ENCODE measurements at places on chromosomes 13 and 19.

DNA sequence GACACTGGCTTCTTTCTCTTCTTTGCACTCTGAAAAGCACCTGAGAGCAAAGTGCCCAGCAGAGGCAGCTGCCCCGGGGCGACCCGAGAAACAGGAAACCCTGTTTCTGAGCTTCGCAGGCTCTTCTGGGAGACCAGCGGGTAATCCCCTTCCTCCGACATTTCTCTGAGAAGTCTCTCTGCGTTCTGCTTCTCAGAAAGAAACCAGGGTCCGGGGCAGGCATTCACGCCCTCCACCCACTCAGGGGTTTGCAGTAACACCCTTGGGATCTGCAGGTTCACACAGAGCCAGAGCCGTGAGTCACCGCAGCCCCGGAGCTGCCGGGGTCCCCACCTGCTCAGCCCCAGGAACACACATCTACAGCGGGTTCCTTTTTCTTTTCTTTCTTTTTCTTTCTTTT is 86.0 kb downstream of the GADD45B start:
- DNase-seq = no peak

DNA sequence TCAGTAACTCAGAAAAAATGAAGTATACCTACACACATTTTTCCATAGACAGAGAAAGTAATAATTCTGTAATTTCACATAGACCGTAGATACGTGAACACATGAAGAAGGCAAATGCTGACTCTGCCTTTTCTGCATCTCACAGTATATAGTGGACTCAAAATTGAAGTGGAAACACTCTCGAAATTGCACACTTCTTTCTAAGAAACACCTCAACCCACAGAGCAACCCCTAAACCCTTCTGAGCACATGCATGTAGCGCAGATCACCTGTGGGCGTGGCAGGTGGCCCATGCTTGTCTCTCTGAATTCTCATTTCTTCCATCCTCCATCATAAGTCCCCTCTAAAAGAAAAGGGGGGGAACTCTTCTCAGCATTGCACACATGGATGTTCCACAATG is 34.7 kb downstream of the COL4A1 start:
- no peak for DNase-seq

GRCh38 chr13:27353166-27353583 is 71.2 kb upstream of the GTF3A start:
- no peak for DNase-seq

DNA sequence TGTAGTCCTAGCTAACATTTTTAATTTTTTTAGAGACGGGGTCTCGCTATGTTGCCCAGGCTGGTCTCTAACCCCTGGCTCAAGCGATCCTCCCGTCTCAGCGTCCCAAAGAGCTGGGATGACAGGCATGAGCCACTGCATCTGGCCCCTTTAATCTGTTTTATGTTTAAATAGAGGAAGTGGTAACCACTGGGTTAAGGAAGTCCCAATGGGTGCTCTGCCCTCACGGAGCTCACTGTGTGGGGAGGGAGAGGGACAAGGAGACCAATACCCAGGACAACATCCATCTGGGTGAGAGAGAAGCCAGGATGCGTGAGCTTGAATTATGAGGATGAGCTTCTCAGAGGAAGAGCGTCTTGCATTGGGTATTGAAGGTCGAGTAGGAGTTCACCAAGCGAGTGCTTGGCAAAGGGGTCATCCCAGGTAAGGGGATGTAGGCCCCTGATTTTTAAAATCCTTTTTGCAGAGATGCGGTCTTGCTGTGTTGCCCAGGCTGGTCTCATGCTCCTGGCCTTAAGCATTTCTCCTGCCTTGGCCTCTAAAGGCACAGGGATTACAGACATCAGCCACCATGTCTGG is 13.8 kb downstream of the YJU2 start:
- no peak for DNase-seq

- DNase-seq = no peak
Measured at GRCh38 chr19:41311072-41311471, 1.1 kb downstream of the CCDC97 start.

DNA sequence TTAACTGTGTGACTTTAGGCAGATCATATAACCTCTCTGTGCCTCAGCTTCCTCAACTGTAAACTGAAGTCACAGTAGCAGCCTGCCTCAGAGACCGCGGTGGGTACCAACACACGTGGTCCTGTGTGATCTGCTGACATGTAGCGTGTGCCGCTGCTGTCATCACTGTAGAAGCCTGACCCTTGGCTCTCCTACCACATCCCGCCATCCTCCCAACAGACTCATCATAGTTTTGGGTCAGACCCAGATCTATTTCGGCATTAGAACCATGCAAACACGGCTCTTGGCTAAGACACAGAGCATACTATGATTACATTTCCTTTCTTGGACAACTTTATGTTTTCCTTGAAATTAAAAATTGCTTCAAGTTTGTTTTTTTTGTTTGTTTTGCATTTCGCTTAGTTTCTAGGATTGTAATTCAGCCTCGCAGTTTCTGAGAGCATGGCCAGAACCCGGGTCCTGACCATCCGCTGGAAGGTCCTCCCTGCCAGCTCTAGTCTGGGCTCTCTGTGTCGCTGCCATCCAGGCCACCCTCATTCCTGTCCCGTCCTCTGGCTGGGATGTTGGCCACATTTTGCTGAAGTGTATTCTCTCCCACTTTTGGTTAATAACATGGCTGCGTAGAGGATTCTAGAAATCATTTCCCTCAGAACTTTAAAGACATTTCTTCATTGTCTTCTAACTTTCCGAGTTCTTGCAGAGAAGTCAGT is 53.0 kb downstream of the GGACT start:
- DNase-seq = peak; percentile 87

GRCh38 chr19:35885225-35885738 is 15.1 kb downstream of the NFKBID start:
- no peak for DNase-seq

- no peak for DNase-seq
Measured at GRCh38 chr13:113431171-113431570, 22.1 kb downstream of the ADPRHL1 start.

GRCh38 chr19:13408889-13409518 is 97.3 kb downstream of the CACNA1A start:
- DNase-seq = no peak

GRCh38 chr13:104008541-104009435 is 942.6 kb upstream of the SLC10A2 start:
- no peak for DNase-seq
